ENCODE measurements at places on chromosomes 7 and 10.

- no peak for DNase-seq
Observed at GRCh38 chr7:70655694-70656093, 476.2 kb upstream of the GALNT17 start.

DNA sequence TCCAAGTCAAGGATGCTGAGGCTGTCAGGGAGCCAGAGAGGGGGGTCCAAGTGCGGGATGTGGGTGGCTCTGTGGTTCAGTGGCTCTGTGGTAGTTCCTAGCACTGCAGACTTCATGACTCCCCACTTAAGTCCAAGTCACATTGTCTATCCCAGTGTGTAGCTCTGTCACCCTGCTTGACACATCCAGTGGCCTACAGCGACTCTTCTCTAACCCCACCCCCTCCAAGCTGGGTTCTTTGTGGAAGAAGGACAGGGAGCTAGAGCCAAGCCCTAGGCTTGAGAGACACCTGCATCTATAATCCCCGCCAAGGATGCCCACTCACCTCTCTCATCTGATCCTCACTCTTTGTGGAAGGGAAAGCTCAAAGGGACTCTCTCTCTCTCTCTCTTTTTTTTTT lies 57.6 kb downstream of the ADCYAP1R1 start:
- DNase-seq: no peak

DNA sequence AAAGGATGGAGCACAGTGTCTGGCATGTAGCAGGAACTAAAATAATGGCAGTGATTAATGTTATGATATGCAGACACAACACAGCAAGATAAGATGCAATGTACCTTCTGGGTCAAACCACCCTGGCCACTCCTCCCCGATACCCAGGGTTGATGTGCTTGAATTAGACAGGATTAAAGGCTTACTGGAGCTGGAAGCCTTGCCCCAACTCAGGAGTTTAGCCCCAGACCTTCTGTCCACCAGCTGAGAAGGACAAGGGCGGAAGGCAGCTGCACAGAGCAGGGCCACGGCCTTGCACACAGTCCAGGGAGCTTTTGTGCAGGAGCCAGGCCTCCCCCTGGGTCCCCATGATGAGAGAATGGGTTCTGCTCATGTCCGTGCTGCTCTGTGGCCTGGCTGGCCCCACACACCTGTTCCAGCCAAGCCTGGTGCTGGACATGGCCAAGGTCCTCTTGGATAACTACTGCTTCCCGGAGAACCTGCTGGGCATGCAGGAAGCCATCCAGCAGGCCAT lies at the start of gene RBP3:
Gene RBP3, plus strand, starts transcription at position 226 of the 514 bp plus-strand sequence. Its CDS starts 122 bp downstream, at position 348.
- DNase-seq: no peak

DNA sequence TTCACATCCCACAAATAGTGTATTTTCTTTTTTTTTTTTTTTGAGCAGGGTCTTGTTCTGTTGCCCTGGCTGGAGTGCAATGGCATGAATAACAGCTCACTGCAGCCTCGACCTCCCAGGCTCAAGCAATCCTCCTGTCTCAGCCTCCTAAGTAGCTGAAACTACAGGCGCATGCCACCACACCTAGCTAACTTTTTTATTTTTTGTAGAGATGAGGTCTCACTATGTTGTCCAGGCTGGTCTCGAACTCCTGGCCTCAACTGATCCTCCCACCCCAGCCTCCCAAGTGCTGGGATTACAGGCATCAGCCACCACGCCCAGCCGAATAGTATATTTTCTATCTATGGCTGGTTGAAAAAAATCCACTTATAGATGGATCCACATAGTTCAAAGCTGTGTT lies 12.5 kb downstream of the EZH2 start:
- DNase-seq: no peak
